ENCODE measurements at places on chromosomes 5 and 9.
A peak's percentile ranks its signal among the peaks of the same experiment; 100 is the strongest.

DNA sequence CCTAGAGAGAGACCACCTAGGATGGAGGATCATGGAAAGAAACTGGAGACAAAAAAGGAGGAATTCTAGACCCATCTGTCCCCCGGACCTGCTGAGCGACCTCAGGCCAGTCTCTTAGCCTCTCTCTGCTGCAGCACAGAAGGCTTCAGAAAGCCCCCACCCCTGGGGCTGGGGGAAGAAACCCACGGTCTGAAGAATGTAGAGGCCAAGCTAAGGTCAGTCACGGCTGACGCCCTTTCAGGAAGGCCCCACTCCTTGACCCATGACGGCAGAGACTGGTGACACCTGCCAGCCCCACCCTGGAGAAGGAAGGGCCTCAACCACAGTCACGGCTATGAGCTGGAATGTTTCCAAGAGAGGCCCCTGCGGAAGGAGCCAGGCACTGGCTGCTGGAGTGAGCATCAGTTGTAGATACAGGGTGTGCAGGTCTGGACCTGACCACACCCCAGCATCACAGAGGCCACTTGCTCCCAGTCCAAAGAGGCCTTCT lies 120.5 kb upstream of the BOD1 start:
- peak; percentile 71 for DNase-seq

DNA sequence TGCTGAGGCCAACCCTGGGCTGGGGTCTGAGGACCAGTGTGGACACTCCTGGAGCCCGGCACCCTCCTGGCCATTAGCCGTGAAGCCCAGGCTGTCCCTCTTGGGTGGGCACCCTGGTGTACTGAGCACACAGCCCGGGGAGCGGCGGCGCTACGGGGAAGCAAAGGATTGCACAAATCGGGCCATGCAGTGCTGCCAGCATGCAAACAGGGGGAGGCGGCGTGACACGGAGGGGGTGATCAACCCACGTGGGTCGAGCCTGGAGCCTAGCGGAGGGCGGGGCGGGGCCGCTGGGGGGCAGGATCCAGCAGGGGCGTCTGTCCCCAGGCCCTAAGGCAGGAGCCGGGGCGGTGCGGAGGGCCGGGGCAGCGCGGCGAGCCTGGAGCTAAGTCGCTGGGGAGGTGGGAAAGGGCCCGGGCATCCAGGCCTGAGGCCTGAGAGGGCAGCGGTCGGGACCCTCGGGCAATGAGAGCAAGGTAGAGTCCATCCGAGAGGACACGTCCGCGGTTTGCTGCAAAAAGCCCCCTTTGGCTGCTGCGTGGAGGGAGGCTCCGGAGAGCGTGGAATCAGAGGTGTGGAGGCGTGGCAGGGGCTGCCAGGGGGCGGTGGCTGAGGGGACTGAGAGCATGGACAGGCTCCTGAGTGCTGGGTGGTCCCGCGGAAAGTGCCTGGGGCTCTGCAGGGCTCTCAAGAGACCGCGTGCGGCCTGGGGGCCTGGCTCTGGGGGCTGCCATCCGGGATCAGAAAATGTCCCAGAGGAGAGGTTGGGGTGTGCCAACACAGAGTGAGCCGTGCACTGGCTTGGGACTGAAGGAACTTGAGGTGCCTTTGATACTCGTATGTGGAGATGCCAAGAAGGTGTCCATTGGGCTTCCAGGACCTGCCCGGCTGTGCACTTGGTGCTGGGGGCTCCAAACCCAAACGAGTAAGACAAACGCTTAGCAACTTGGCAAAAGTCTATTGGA lies 94.2 kb downstream of the BARX1 start:
- no peak for DNase-seq

DNA sequence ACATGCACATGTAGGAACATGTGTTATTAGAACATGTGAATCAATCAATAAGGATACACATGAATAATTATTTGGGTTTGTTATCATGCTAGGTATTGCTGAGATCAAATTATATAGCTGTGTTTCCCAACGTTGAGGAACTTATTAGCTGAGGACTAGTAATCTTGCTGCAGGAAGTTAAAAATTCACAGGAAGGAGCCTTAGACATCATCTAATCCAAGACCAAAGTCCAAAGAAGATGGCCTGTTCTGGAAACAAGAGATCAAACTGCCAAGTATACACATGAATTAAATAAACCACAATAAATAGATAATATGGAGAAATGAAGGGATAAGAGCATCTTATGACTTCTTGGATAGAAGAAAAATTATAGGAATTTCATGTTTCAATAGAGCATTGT lies 19.9 kb downstream of the POU5F2 start:
- DNase-seq: no peak

- peak; percentile 99 for DNase-seq
Measured at GRCh38 chr9:126791406-126792230, 13.2 kb upstream of the ZBTB43 start.

GRCh38 chr9:13144166-13144775 lies 135.2 kb downstream of the MPDZ start:
- DNase-seq: no peak

- no peak for DNase-seq
Measured at GRCh38 chr9:114905170-114905940, 25.0 kb downstream of the TNFSF8 start.

DNA sequence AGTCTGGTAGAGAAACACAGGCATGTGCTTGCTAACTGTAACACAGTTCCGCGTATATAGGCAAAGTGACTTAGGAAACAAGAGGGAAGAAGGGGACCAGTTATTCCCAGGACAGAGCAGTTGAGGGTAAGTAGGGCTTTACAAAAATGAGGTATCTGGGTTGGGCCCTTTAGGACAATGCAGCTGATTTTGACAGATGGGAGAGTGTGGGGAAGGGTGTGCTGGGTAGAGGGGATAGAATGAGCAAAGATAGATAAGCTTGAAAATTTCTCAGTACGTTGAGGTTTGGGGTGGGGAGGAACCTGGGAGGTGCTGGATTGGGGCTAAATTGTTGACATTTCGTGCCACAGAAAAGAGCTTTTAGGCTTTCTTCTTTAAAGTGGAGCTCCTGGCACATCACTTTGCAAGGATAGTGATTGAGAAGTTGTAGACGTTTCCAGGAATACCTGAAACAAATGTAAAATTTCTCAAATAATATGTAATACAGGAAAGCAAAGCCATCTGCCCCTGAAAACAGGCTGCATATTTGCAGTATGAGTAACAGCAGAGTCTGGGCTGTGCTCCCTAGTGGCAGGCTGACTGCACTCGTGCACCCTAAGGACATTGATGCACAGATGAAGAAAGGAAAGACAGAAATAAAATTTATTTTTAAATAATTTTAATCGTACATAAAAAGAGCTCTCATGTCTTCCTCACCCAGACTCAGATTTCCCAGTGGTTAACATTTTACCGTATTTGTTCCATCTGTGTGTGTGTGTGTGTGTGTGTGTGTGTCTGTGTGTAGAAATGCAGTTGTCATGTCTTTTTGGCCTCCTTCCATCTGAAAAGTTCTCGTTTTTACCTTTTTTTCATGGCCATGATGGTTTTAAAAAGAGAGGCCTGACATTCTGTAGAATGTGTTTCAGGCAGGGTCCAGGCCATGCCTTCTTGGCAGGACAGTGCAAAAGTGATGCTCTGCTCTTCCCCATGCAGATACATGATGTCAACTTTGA lies 144.9 kb upstream of the DMRT1 start:
- DNase-seq: peak; percentile 65

DNA sequence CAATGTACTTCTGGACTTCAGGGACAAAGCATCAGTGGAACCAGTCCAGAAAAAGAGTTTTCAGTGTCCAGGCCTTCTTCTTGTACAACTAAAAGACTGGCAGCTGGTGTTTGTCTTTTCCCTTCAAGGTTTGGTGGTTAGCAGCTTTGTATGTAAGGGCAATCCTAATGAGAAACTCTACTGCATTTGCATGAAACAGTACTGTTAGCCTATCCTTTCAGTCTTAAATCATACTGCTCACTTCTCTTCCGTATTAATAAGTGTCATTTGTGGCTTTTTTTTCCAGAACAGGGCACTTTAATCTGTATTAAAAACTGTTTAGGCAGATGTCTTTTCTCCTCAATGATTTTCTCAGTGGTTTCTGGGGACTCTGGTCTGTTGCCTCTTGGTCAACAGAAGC lies 48.9 kb downstream of the FAM174A start:
- no peak for DNase-seq

- no peak for DNase-seq
Measured at GRCh38 chr5:163433271-163433670, 4.1 kb upstream of the CCNG1 start.
